ENCODE measurements at places on chromosomes 1 and 21.

- no peak for DNase-seq
These were observed 51.3 kb upstream of the TSPAN2 start for GRCh38 chr1:115140442-115141144.

DNA sequence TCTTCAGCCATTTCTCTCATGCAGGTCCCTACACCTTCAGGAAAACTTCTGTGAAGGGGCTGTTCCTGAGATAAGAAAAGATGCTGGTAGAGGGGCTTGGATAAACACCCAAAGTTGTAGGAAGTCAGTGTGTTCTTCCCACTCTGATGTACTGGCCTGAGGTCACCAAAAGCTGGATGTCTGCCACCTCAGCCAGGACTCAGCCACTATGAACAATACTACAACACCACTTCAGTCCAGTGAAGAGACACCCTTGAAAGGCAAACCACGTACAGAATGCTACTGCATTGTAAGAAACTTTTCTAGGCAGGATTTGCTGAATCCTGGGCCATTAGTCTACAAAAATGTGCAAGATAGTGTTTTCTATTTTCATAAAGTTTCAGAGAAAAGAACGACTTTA, 2.4 kb downstream of the PTPN14 start:
- no peak for DNase-seq

GRCh38 chr21:39051588-39051949, 131.7 kb downstream of the PSMG1 start:
- no peak for DNase-seq

- DNase-seq = no peak
These were observed 9.9 kb downstream of the ANGPTL7 start for GRCh38 chr1:11198851-11199594.

- peak; percentile 7 for DNase-seq
These were observed at the start of gene WNT9A for GRCh38 chr1:227947676-227948492. TSS of gene WNT9A (minus strand) at chr1:227947932. CDS start at chr1:227947887, 45 bp downstream.

GRCh38 chr1:151054971-151055547, 4.4 kb downstream of the CDC42SE1 start:
- DNase-seq = no peak

DNA sequence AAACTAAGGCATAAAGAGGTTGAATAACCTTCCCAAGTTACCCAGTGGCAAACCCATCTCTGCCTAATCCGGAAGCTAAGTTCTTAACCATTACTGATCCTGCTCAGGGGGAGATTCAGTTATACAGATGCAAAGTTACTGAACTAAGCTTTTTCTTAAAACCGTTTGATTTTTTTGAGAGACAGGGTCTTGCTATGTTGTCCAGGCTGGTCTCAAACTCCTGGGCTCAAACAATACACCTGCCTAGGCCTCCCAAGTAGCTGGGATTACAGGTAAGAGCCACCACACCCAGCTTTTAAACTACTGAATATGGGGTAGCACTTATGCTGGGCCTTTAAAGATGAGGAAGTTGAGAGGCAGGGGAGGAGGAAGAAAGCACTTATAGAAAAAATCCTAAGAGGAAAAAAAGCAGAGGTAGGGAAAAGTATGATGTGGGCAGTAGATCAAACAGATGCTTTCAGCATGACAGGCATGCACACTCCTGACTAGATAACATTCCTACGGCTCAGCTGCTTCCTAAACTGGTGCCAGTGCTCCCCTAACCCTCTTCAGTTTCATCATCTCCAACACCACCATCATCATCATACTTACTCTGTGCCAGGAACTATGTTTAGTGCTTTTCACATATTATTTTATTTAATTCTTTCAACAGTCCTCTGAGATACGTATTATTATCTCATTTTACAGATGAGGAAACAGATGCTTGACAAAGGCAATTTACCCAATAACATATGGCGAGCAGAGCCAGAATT, 5.8 kb downstream of the PAFAH2 start:
- DNase-seq = no peak

Measured in RWPE2 (cell line).